SJSA1 (cell line): ENCODE measurements at places on chromosomes 7 and 10. TPM values are rescaled to one million over a fixed set of nuclear protein-coding genes. Genes with fewer than 3 reads are reported as not detected.
A peak's percentile ranks its signal among the peaks of the same experiment; 100 is the strongest.

Gene SFTPA1
- not detected in 2 replicates for total RNA-seq

Gene RPEL1
- 0.13 TPM in 1 of 2 replicates, not detected in the other for total RNA-seq

- DNase-seq, result no peak
Measured at GRCh38 chr10:25766213-25766612, 167.8 kb upstream of the MYO3A start.

Gene ZNF804B
- not detected in 2 replicates for total RNA-seq

DNA sequence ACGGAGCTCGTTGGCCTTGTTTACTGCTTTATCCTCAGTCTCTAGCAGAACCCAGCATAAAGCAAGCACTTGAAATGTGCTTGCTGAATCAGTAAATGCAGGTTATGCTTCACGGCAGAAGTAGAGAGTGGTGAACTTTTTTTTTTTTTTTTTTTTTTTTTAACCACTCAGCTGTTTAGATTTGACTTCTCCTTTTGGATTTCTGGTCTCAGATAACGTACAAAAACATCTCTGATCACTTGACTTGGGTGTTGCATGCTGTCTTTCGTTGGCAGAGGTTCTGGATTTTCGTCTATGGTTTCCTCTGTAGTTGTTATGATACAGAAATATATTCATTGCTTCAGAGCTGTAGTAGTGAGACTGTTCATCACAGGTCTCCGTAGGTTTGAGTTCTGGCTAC lies 242.5 kb upstream of the HABP2 start:
- no peak for DNase-seq

Gene CAMK2B
- not detected in 2 replicates for total RNA-seq

GRCh38 chr10:88243202-88243744 lies 339.8 kb downstream of the RNLS start:
- DNase-seq, result no peak

DNA sequence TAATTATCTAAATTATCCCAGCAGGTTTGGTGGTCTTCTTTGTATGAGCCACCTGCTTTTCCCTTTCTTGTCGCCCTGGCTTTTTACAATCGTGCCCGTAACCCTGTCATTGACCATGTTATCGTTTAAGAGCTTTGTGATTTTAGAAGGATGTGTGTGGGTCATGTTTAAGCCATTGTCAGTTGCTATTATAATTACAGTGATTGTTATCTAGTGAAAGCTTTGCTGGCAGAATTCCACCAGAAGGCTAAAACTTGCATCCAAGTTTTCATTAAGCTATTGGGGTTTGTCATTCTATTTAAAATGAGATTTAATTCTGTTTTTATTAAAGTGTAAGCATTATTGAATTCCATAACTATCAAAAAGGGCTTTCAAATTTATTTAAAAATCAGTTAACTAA lies 354.2 kb upstream of the TMEM229A start:
- DNase-seq, result no peak

DNA sequence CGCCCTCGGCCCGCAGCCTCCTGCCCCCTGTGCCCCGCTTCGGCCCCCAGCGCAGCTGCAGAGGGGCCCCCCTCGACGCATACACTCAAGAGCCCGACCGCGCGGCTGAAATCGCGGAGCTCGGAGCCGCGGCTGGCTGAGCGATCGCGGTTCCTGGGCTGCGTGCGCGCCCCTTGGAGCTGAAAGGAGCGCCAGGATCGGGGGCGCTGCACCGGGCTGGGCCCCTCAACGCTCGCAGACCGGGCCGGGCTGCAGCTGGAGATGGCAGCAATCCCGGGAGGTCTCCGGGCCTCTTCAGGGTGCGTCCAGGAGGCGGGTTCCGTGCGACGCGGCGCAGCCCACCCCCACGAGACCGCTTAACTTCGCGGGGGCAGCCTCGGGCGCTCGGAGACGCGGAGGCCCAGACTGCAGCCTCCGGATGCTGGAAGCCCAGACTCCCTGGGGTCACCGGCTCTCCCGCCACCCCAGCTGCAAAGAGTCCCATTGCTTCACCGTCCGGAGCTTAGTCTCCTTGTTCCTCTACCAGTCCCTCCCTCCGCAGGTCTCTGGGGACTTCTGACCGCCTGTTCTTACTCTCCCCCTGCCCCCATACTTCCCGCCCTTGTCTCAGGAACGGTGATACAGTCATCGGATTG lies 73.0 kb upstream of the LRRC4 start:
- DNase-seq, result no peak

Gene MKI67
- total RNA-seq, result 26.7 and 50.4 TPM in 2 replicates

Gene LIPK
- not detected in 2 replicates for total RNA-seq

- peak; percentile 22 for DNase-seq
Measured at GRCh38 chr7:30817371-30817767, 46.2 kb downstream of the MINDY4 start.

Gene HKDC1
- total RNA-seq, result 0.06 and 0.50 TPM in 2 replicates

- DNase-seq, result no peak
Measured at GRCh38 chr10:77230194-77230593, 407.4 kb downstream of the KCNMA1 start.

Gene MAP3K8
- total RNA-seq, result 3.9 and 4.2 TPM in 2 replicates

Gene FGFR2
- 1.1 and 2.5 TPM in 2 replicates for total RNA-seq

GRCh38 chr7:151520419-151521261 lies 945 bp upstream of the RHEB start:
- no peak for DNase-seq

Gene NPY
- not detected in 2 replicates for total RNA-seq

Gene ANKRD22
- total RNA-seq, result not detected in 2 replicates

DNA sequence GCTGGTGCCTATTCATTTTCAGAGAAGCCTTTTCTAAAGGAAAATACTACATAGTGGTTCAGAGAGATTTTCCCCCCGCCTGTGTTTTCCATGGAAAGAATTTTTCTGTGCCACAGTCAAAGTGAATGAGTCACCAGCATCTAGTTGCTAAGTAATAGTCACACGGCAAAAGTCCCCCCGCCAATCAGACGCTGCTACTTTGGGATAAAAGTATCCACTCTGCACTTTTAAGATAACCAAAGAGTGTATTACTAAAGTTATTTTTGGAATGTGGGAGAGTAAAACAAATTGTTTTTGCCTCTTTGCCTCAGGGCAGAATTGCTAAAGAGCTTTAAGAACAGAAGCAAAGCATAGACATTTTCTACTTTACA lies 23.5 kb downstream of the ABLIM1 start:
- DNase-seq, result peak; percentile 95

DNA sequence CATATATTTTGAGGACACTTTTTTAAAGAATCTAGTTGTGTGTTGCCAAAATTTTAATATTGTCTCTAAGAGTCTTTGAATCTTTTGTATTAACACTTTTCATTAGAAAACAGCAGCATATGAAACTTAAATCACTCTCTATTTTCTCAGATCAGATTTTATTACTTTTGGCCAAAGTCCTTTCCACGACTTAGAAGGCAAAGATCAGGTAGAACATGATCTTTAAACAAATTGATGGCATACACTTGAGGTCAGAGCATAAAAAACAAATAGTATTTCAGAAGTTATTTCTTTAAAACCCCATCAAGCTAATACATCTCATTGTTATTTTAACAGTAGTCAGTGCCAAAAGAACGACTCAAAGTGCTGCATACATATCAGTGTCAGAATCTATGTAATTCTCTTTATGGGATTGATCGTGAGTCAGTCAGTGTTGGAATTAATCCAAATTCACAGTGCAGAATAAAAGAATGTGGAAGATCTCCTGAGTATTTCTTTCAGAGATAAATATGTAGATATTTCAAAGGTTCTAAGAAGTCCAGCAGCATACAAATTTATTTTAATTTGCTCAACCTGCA lies 9.6 kb upstream of the AGMO start:
- no peak for DNase-seq

GRCh38 chr10:9175200-9175599 lies 1120.7 kb downstream of the GATA3 start:
- no peak for DNase-seq

Gene TLX1
- total RNA-seq, result not detected in 2 replicates

Gene VAX1
- total RNA-seq, result not detected in 2 replicates
